ENCODE measurements at places on chromosomes 7 and 10. TPM values are rescaled to one million over a fixed set of nuclear protein-coding genes. Genes with fewer than 3 reads are reported as not detected.

- DNase-seq: peak; percentile 46
- no peak overlapping the region for H3K4me3 ChIP-seq
- H3K27me3 ChIP-seq: no peaks in the 10 kb centered on the region
- peak overlapping the region; percentile 84 for H3K27ac ChIP-seq
- H3K36me3 ChIP-seq: no peaks in the 10 kb centered on the region
These were observed 84.5 kb upstream of the DUSP5 start for GRCh38 chr10:110413049-110413783.

DNA sequence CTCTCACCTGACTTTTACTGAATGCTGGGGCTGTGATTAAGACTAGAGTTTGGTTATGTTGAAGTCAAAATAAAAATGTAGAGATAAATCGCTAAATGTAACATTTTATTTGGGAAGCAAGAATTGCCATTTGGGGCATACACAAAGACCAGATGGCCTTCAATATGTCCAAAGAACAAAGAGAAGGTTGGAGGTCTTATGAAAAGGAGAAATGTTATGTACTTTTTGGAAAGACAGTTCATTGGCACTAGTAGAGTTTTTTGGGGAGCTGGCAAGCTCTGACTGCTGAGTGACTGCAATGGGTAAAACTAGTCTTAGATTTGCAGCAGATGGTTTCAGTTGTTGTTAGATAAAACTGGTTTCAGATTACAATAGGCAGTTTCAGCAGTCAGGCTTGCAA, 35.6 kb upstream of the GALNT17 start:
- H3K27me3 ChIP-seq: no peaks in the 10 kb centered on the region
- H3K4me3 ChIP-seq: no peak overlapping the region
- DNase-seq: no peak
- H3K4me1 ChIP-seq: no peaks in the 10 kb centered on the region
- no peaks in the 10 kb centered on the region for H3K36me3 ChIP-seq

DNA sequence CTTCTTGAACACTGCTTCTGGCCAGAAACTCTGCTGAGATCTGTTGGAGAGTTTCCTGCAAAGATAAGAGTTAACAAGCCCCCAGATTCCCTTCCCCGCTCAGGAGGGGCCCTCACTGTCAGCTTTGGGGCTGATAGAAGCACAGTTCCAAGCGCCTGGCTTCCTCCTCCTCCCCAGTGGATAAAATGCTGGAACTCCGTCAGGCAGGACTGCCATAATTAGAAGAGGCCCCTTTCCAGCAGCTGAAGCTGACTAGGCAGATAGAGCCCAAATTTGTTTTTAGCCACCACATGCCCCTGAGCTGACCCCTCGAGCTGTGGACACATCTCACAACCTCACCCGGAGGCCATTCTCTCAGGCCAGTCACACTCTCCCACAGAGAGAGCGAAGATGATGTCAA, 89.4 kb downstream of the TBXAS1 start:
- peaks cover 24% of the 10 kb centered on the region for H3K4me1 ChIP-seq
- no peak overlapping the region for H3K27ac ChIP-seq
- H3K4me3 ChIP-seq: no peak overlapping the region
- no peak for DNase-seq

GRCh38 chr7:97014145-97014750, 8.9 kb downstream of the DLX6 start:
- H3K4me3 ChIP-seq: no peak overlapping the region
- peaks cover 92% of the 10 kb centered on the region for H3K27me3 ChIP-seq
- no peak overlapping the region for H3K27ac ChIP-seq
- DNase-seq: no peak
- peaks cover 10% of the 10 kb centered on the region for H3K4me1 ChIP-seq
- H3K36me3 ChIP-seq: no peaks in the 10 kb centered on the region

- no peak overlapping the region for H3K4me3 ChIP-seq
- H3K27ac ChIP-seq: no peak overlapping the region
- DNase-seq: no peak
- H3K4me1 ChIP-seq: no peaks in the 10 kb centered on the region
These were observed 398.5 kb downstream of the PCDH15 start for GRCh38 chr10:54402576-54402975.

DNA sequence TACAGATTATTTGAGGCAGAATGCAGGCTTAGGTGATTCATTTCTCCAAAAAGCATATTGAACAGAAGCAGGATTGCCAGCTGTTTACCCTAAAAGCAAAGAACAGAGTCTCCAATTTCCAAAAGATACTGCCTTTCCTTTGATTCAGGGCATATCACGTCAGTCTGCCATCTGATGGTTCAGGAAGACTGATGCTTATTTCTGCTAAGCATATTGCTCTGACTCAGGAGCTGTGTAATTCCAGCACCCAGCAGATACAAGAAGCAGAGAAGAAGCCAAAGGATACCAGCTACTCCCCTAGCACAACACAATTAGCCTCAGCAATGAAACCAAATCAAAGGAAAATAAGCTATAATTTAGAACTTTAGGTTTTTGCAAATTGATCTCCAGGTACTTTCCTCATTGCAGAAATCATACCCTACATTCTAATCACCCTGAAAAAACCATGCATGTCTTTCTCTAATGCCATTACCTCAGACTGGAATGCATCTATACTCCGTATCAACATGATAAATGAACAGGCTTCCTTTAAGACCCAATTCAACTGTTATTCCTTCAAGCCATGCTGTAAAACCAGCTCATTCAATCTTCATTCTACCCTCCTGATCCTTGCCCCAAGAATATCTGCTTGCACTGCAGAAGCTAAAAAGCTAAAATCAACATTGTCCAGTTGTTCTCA, 55.1 kb downstream of the ABI1 start:
- no peaks in the 10 kb centered on the region for H3K27me3 ChIP-seq
- no peak overlapping the region for H3K4me3 ChIP-seq
- no peak overlapping the region for H3K27ac ChIP-seq
- H3K4me1 ChIP-seq: peaks cover 71% of the 10 kb centered on the region

Gene EBLN1
- not detected for total RNA-seq

Gene STEAP1
- total RNA-seq: 3.3 TPM

All from activated naive CD4-positive, alpha-beta T cell treated with anti-CD3 and anti-CD28 coated beads for 36 hours (primary cell).